ENCODE measurements at places on chromosomes 11 and 22.

GRCh38 chr11:73334384-73335203, 26.5 kb downstream of the ARHGEF17 start:
- DNase-seq, result no peak

DNA sequence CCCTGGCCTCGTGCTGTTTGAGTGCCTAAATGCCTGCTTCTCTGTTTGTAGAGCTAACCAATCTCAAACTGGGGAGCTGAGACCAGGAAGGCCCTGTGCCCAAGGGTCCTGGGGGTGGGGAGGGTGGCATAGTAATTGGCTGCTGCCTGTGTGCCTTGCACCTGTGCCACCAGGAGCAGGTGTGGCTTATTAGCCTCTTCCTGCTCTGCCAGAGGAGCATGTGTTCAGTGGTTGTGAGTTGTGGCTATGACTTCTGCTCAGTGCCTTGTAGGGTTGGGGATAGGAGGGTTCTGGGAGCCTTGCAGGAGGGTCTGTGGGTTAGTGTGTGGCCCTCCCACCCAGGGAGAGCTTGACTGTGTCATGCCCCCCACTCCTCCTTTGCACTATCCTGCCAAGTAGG, 109.2 kb downstream of the ZBTB16 start:
- DNase-seq, result no peak

DNA sequence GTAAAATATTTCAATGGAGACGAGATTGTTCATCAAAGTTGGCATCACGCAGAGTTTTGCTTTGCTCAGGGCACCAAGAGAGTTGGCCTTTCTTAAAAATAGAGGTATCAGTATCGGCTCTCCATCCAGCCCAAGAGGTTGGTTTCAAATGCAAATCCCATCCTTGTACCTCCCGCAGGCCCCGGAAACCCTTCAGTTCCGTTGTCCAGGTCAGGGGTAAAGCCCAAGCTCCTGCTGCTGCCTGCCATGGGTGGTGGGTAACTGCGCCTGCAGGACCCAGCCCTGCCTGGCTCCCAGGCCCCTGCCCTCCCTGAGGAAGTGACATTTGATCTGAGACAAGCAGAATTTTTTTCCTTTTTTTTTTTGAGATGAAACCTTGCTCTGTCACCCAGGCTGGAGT, 49.3 kb upstream of the RTL6 start:
- no peak for DNase-seq

DNA sequence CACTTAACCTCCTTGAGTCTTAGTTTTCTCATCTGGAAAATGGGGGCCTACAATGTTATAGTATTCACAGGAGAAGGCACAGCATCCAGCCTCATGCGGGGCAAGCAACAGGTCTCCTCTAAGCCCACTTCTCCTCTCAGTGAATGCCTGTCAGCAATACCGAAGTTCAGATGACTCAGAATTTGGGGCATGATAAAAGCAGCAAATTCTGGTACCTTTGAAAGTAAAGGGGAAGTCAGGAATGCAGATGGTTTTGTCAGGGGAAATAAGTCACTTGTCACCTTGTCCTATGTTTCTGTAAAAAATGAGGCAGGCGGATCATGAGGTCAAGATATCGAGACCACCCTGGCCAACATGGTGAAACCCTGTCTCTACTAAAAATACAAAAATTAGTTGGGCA, 350.2 kb downstream of the LARGE1 start:
- DNase-seq, result no peak

- no peak for DNase-seq
These were observed 3.8 kb upstream of the MS4A13 start for GRCh38 chr11:60511393-60511792.

DNA sequence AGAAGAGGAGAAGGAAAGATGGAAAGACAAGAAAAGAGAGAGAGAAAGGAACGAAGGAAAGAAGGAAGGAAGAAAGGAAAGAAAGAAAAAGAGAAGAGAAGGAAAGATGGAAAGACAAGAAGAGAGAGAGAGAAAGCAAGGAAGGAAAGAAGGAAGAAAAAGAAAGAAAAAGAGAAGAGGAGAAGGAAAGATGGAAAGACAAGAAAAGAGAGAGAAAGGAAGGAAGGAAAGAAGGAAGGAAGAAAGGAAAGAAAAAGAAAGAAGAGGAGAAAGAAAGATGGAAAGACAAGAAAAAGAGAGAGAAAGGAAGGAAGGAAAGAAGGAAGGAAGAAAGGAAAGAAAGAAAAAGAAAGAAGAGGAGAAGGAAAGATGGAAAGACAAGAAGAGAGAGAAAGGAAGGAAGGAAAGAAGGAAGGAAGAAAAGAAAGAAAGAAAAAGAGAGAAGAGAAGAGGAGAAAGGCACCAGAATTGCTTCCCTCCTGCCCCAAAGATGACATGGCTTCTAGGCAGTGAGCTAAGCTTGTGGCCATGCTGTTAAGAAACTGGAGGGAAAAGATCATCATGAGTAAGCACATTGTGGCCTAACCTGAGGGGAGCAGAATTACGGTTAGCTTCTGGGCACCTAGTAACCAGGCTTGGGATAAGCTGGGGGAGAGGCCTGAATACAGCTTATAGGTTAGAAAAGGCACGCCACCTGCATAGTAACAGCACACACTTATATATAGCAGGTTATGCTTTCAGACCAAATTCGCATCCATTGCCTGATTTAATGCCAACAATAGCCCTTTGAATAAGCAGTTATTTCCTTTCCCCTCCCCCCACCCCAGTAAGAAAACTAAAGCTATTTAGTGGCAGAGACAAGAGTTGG, 2.3 kb upstream of the ST3GAL4 start:
- no peak for DNase-seq

DNA sequence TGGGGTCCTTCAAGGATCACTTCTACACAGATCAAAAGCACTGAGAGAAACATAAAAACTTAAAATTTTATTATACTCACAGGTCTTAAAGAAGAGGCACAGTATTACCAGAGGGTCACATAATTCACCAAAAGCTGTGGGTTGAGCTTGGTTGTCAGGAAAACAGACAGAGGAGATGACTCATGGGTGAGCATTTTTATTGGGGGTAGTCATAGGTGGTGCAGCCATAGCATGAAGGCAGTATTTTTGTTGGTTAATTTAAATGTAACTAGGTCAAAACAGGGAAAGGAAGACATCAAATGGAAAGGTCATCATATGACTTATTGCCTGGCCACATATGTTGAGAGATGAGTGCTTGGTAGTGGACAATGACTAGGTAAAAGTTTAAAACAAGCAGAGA, 24.2 kb downstream of the OR5B17 start:
- no peak for DNase-seq

DNA sequence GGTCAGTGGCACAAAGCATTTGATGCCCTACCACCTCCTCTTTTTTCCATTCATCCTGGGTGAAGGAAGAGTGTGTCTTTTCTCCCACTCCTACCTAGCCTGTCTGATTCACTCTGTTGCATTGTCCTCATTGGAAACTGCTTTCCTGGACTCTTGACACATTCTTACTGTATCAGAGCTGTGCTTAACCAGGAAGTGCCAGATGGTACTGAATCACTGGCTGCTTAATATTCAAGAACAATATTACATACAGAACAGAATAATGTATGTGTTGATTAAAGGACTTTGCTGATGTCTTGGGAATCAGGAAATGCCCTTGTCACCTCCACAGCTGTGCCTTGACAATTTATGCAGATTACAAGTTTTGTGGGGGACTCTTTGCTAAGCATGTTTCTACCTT, 44.4 kb downstream of the SVIP start:
- peak; percentile 42 for DNase-seq

GRCh38 chr22:49704345-49705215, 123.1 kb downstream of the BRD1 start:
- no peak for DNase-seq

GRCh38 chr22:35344956-35345690, 35.8 kb upstream of the HMOX1 start:
- no peak for DNase-seq

GRCh38 chr11:13283636-13284035, 6.0 kb downstream of the BMAL1 start:
- no peak for DNase-seq

DNA sequence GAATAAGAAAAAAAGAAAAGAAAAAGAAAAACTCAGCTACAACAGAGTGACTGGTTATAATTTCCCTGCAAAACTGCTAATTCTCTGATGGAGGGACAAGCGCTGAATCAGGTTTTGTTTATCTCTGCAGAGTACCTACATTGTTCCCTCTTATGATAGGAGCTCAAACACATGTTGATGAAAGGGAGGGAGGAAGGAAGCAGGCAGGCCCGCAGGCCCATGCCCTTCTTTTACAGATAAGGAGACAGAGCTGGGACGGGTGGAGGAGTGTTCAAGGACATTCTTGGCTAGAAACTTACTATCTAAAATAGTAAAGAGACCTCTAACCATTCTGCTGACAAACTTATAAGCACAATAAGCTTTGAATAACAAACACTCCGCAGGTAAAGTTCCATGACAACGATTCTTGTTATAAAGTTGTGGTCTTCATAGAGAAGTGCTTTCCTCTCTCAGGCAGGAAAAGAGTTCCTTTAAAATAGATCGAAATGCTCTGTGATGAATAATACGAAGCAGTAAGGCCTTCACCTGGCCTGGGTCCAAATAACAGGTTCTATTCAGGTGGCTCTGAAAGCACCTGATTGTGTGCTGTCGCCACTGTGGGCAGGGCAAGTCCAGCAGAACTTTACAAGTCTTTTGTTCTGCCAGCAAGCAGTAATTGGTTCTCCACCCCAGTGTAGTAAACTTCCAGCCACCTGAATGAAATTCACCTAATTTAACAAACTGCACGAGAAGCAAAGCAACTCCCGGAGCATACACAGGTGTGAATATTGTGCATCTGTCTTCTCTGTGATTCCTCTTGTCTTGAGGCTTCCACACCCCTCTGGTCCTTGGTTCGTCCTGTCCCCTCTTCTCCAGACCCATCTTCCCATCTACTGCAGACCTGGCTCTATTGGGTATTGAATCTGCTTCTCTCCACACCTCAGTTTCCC, 15.3 kb upstream of the MICAL2 start:
- no peak for DNase-seq

DNA sequence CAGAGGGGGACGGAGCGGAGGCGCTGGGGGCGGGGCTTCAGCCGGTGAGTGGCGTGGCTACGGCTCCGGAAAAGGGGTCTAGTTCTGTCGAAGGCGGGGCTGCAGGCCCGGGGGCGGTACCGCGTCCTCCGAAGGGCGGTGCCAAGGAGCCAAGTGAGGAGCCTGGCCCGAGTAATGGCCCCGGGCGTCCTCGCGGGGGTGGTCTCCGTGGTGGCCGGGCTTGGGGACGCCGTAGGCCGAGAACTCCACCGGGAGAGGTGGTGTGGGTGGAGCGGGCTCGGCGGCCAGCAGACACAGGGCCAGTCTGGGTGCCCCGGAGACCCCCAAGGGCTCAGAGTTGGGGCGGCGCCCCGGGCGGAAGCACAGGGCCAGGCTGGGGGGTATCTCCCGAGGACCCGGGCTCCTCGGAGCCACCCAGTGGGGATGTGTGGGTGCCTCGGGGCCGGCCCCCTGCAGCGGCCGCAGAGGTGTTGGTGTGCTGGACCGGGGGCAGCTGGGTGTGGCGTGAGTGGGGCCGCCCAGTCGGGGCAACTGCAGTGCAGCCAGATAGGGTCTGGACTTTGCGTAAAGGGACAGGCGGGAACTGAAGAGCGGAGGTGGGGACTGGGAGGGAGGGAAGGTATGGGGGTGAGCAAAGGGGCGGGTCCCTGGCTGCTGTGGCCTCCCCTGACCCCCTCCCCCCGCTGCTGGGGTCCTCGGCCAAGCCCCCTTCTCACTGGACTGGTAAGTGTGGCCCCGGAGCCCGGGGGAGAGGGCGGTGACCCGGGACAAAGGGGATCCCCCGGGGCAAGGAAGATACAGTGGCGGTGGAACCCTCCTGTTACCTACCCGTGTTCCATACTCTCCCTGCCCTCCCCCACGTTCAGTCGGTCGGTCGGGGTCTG, 838 bp downstream of the FKBP2 start:
- peak; percentile 98 for DNase-seq

- no peak for DNase-seq
These were observed 123.8 kb downstream of the TEAD1 start for GRCh38 chr11:12797996-12798395.

DNA sequence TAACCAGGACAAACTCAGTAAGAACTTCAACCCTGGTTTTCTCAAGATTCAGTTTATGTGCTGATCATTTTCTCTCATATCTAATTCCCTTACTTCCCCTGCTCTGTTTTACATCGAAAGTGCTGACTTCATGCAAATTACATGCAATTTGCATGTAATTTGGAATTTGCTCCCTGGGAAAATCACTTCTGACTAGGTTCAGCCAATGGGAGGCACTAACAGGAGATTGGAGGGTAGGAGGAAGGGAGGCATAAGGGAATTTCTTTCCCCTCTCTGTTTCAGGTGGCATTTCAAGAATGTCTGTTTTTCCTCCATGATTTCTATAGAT, 363.3 kb upstream of the CCDC90B start:
- DNase-seq, result no peak

GRCh38 chr22:35274154-35274871, 17.0 kb downstream of the HMGXB4 start:
- DNase-seq, result no peak

DNA sequence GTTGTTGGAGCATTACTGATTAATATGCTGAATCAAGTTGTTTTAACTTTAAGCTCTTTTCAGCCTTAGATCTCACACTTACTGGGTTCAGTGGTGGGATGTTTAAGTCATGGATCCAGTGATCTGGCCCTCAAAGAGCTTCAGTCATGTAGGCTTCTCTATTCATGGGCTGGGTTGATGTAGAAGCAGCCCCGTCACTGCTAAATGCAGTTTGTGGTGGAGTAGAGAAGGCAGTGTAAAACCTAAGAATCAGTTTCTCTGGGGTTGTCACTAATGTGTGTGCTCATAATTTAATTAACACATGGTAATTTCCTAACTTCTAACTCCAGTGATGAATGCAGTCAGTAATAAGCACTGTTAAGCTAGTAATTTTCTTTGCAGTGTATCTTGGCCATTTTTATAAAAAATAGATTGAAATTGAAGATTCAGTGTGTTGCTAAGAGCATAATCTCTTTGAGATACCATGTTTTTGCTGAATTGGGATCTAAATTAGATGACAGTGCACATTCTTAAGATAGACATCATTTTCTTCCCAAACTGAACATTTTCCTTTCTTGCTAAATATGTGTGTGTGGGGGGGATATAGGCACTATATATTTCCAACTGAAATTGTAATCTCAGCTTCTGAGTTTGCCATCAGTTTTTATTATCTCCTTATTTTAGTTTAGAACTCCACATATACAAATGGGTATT, 9.0 kb downstream of the SPCS2 start:
- DNase-seq, result no peak

GRCh38 chr22:23053051-23053707, 17.1 kb upstream of the GNAZ start:
- DNase-seq, result no peak

Measured in NCI-H2171 (cell line).